PC-9 (cell line): ENCODE measurements at places on chromosomes 6 and 20.
A peak's percentile ranks its signal among the peaks of the same experiment; 100 is the strongest.

DNA sequence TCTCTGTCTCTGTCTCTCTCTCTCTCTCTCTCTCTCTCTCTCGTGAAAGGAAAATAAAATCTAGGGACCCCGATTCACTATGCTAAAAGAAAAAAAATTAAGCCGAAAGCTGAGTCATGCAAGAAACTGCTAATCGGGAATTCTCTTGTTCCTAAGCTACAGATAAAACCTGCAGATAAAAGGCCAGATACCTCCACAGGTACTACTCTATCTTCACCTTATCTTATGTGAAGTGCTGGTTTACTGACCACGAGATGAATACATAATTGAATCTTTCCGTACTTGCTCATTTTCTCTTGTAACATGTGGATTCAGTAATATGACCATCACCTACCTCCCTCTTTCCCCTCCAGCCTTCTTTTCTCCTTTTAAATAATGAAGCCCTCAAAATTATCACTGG lies 120.5 kb downstream of the RFX6 start:
- no peak for DNase-seq
- H3K4me1 ChIP-seq: no peaks in the 10 kb centered on the region
- H3K4me3 ChIP-seq: no peak overlapping the region
- no peaks in the 10 kb centered on the region for H3K27me3 ChIP-seq
- no peak overlapping the region for H3K27ac ChIP-seq

DNA sequence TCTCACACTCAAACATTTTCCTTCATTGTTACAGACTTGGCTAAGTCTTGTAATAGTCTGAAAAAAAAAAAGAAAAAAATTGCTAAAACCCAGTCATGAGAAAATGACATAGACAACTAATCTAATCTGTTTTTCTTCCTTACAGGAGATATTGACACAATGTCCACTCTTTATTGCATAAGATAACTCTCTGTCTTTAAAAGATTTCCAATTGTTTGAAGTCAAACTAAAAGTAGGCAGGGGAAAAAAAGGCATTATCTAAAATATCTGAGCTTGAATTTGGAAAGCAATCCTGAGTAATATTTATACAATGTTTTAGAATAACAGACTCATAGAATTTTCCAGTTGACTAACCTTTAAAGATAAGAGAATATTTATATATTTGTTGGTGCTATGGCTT lies 233.0 kb upstream of the CEP162 start:
- H3K4me3 ChIP-seq: no peak overlapping the region
- no peak for DNase-seq
- H3K27ac ChIP-seq: no peak overlapping the region
- no peaks in the 10 kb centered on the region for H3K36me3 ChIP-seq
- peaks cover 4% of the 10 kb centered on the region; the same call in 1 of the 2 replicates for H3K4me1 ChIP-seq
- no peaks in the 10 kb centered on the region for H3K27me3 ChIP-seq

DNA sequence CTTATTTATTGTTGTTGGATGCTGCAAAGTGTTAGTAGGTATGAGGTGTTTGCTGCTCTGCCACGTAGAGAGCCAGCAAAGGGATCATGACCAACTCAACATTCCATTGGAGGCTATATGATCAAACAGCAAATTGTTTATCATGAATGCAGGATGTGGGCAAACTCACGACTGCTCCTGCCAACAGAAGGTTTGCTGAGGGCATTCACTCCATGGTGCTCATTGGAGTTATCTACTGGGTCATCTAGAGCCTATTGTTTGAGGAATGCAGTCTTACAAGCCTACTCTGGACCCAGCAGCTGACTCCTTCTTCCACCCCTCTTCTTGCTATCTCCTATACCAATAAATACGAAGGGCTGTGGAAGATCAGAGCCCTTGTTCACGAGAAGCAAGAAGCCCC lies 12.1 kb downstream of the MICB start:
- DNase-seq: peak; percentile 51
- H3K27ac ChIP-seq: no peak overlapping the region
- peaks cover 6% of the 10 kb centered on the region; the same call in 1 of the 2 replicates for H3K4me1 ChIP-seq
- H3K27me3 ChIP-seq: no peaks in the 10 kb centered on the region

- H3K36me3 ChIP-seq: no peaks in the 10 kb centered on the region
- no peak overlapping the region for H3K27ac ChIP-seq
- DNase-seq: no peak
Observed at GRCh38 chr20:11850901-11851300, 66.8 kb upstream of the BTBD3 start.

GRCh38 chr6:14984519-14984853 lies 261.4 kb upstream of the JARID2 start:
- no peak overlapping the region for H3K27ac ChIP-seq
- no peak overlapping the region for H3K4me3 ChIP-seq
- H3K27me3 ChIP-seq: no peaks in the 10 kb centered on the region
- DNase-seq: peak; percentile 6
- peaks cover 15% of the 10 kb centered on the region; the same call in 1 of the 2 replicates for H3K4me1 ChIP-seq

- H3K4me3 ChIP-seq: no peak overlapping the region
- H3K36me3 ChIP-seq: no peaks in the 10 kb centered on the region
- peaks cover 26% of the 10 kb centered on the region for H3K4me1 ChIP-seq
Observed at GRCh38 chr6:9523462-9523861, 891.4 kb downstream of the TFAP2A start.

DNA sequence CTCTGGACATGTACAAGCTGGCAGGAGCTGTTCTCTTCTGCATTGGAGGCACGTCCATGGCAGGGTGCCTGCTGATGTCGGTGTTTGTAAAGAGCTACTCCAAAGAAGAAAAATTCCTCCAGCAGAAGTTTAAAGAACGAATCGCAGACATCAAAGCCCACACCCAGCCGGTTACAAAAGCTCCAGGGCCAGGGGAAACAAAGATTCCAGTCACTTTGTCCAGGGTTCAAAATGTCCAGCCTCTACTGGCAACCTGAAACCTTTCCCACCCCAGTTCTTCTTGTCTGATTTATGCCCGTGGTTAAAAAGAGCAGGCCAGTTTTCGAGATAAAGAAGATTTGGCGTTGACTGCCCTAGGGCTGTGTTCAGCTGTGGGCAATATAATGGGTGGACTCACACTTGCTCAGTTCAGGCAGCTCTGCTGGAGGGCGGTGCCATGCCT lies 19.7 kb downstream of the NRSN1 start:
- H3K4me1 ChIP-seq: no peaks in the 10 kb centered on the region
- no peak overlapping the region for H3K4me3 ChIP-seq
- H3K27ac ChIP-seq: no peak overlapping the region
- H3K27me3 ChIP-seq: peaks cover 14% of the 10 kb centered on the region; the same call in 1 of the 2 replicates
- no peak for DNase-seq
- no peaks in the 10 kb centered on the region for H3K36me3 ChIP-seq
